Sciatic nerve (tissue), 2 donors: ENCODE measurements at places on chromosomes 13 and 19.

- peak; percentile 77 for DNase-seq
These were observed 800 bp downstream of the ELL start for GRCh38 chr19:18520848-18521691.

DNA sequence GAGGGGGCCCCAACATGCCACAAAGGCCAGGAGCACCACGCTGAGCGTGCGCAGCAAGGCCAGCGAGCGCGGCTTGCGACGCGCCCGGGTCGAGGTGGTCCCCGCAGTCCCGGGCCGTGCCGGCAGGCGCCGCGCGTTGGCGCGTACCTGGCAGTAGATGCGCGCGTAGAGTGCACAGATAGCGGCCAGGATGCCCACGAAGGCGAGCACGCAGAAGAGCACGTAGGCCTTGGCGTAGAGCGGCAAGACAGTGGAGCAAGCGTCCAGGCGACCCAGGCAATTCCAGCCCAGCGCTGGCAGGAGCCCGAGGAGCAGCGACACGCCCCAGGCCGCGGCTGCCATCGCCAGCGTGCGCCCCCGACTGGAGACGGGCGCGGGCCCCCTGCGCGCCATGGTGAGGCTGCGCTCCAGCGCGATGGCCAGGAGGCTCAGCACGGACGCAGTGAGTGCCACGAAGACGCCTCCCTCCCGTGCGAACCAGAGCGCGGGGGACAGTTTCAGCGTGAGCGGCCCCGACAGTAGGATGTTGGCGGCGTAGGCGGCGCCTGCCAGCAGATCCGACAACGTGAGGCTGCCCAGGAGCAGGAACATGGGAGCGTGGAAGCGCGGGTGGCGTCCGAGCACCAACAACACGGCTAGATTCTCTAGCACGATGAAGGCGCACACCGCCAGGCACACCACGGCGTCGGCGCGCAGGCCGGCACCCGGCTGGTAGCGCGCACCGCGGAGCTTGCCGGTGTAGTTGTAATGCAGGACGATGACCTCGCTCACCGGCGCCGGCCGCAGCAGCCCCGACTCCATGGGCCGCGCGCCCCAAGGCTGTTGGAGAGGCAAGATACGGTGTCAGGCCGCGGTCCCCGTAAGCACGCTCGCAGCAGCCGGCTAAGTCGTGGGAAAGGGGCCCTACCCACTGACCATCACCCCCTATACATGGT is 2.8 kb downstream of the S1PR5 start:
- no peak for DNase-seq

DNA sequence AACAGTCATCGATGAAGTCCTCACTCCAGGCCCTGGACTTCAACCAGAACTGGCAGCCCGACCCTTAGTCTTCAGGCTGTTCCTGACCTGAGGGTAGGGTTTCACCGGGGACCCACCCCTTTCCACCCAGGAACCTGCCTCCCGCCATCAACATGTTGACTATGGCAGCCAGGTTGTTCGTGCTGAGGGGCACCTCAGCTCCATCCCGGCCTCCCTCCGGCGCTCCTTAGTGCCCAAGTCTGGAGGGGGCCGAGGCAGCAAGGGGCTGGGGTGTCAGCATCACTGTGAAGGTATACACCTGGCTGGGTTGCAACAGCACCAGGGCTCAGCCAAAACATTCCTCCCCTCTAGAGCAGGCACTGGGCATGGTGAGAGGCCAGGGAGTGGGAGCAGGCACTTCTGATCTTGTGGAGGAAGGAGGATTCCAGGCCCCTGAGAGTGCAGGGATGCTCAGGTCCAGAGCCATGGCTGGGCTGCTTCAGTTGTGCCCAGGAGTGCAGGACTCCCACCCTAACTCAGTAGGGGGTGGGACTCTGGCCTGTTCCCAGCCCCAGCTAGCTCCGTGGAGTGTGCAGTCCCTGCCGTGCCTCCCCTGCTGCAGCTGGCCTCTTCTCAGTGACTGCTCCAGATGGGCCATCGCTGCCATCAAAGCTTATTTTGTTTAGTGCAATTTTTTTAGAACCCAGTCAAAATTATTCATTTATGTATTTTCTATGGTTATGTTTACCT is 1445.9 kb downstream of the PCDH9 start:
- no peak for DNase-seq

DNA sequence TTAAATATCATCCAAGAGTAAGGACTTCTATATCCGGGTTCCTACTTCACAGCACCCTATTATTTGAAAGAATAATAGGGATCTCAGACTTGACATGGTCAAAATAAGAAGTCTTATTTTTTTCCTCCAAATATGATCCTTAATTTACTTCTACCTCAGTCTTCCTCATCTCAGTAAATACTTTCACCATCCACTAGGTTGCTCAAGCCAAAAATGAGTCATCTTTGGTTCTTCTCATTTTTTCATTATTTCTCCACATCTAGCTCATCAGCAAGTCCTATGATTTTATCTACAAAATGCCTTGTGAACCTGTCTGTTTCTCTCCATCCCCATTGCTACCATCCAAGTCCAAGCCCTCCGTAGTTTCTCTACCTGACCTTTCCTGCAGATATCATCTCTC is 121.9 kb upstream of the GJB6 start:
- no peak for DNase-seq

- DNase-seq: no peak
These were observed 584.3 kb upstream of the SLITRK6 start for GRCh38 chr13:86383561-86383960.

DNA sequence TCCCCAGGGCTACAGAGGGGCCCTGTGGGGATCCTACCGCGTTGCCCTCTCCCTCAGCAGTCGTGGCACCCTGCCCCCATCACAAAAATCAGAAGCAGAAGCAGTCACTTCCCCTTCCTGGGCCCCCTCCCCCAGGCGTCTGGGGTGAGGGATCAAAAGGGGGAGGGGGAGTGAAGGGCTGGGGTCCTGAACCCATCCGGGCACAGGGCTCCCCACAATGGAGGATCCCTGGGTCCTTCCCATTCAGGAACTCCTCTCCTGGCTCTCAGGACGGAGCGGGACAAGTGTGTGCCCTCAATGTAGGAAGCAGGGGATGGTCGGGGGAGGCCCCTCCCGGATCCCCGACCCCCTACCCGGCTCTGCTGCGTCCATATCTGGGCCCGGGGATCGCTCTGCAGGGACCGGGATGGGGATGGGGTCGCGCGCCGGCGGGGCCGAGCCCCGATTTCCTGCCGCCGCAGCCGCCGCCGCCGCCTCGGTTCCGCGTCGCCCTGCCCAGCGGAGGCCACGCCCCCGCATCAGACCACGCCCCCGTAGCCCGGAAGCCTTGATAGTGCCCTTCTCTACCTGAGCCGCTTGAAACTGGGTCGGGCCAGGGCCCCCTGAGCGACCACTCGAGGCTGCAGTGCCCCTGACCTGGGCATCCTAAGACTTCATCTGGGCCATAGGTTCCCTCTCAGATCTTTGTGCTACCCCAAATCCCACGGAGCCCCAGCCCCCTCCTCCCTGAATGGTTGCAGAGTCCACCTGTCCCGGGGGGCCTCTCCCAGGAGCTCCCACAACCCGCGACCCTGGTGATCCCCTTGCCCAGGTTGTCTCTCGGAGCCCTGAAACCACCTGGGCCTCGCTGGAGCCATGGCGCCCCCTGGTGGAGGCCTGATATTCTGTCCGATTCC is at the start of gene GMIP:
Gene GMIP, minus strand, starts transcription at position 500 of the 896 bp plus-strand sequence. Its CDS starts 128 bp downstream, at position 372.
- peak; percentile 91 for DNase-seq

DNA sequence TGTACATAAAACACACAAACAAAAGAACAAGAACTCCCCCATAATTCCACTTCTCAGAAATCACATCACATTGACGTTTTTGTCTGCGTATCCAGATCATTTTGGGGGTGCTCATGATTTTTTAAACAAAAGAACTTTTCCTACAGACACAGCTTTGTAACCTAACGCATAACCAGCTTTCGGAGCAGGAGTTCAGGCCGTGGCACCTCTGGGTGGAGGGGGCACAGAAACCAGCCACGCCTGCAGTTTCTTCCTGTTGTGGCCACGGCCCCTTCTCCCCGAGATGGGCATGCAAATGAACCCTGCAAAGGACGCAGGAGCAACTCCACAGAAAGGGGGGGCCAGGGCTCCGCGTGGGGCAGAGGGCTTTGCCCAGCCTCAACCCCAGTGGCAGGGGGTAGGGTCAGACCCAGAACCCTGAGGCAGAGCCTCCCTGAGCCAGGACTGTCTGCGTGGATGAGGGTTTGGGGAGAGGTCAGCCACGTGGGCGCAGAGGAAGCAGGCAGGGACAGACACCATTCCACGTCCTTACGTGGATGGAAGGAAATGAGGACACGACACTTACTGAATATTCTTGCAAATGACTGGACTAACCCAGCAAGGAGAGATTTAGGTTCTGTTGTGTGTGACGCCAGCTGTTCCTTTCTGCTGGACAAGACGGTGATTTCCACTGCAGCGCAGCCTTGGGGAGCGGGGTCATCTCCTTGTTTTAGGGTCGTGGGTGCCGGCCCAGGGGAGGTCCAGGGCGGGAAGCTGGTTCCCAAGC is 64.4 kb downstream of the RASA3 start:
- peak; percentile 64 for DNase-seq

GRCh38 chr13:44040070-44040817 is 160.5 kb downstream of the LACC1 start:
- DNase-seq: no peak

DNA sequence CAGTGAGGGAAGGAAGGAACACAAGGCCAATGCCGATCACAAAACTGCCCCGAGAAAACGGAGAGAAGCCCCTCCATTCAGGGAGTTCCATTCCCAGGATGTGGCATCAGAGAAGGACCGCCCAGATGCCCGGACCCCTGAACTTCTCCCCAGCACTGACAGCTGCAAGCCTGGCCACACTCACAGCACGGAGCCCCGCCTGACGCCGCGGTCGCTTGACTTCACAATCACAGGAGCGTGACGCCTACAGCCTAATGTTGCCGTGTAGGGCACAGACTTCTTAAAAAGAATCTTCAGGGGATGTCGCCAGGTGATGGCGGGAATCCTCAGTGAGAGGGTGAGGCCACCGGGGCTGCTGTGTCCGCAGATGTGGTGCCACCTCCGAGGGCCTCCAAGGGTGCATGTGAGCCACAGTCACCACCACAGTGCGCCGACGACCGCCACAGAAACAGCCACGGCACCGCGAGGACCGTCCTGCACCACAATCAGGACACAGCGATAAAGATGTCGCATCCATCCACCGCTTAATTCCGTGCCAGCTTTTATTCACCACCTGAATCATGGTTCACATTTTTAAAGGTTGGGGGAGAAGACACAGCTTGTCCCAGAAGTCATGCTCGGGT is 77.2 kb downstream of the SPACA7 start:
- DNase-seq: no peak

GRCh38 chr19:1756264-1756663 is 3.0 kb downstream of the ONECUT3 start:
- no peak for DNase-seq

DNA sequence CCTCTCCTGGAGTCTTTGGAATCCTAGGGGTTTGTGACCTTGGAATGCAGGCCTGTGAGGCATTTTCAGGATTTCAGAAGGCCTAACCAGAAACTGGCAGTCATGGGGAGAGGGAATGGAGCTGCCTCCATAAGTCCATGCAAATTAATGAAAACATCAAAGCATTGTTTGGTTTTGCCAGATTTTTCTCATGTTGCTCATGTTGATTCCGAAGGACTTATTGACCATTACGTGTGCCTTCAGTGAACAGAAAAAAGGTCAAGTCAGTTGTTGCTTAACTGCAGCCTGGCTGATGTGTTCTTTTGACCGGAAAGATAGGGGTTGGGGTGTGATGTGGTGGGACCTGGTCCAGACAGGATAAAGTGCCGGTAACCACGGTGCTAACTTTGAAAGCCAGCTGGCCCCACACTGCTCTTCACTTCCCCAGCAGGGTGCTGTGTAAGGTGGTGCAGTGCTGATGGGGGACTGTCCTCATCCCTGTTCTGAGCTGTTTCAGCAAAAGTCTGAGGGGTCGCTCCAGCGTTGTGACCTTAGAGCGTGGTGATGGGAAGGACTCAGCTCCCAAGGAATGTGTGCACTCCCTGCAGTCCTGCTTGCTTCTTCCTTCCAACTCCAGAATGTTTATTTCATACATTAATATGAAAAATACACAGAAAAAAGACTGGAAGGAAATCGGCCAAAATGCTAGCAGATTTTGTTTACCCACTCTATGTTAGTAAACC is 3.5 kb downstream of the RNF113B start:
- DNase-seq: no peak

- no peak for DNase-seq
These were observed 5.0 kb upstream of the DNAAF3 start for GRCh38 chr19:55171440-55171839.

- no peak for DNase-seq
These were observed 41.0 kb downstream of the VWA8 start for GRCh38 chr13:41919741-41920487.
